ENCODE measurements at places on chromosomes 5 and 9.
A peak's percentile ranks its signal among the peaks of the same experiment; 100 is the strongest.

- peak; percentile 20 for DNase-seq
These were observed 121.0 kb upstream of the RGS7BP start for GRCh38 chr5:64384765-64385164.

GRCh38 chr5:155844542-155844941 lies 482.4 kb upstream of the SGCD start:
- no peak for DNase-seq

DNA sequence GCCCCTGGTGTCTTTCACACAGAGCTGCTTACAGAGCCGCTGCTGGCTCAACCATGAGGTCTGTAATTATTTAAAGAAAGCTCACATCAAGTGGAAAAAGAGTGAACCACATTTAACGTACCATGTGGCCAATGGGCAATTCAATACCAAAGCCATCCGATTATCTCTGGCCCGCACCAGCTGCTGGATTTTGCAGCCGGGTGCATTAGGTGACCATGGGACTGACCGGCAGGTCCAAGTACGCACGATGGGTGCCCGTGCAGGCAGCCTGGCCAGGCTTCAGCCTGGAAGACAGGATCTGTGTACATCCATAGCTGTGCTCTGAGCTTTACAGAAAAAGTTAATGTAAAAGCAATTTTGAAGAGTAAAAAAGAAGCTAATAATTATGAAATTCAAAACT lies 20.5 kb downstream of the PPARGC1B start:
- no peak for DNase-seq

GRCh38 chr9:134984372-134985265 lies 66.9 kb upstream of the FCN1 start:
- DNase-seq = no peak

DNA sequence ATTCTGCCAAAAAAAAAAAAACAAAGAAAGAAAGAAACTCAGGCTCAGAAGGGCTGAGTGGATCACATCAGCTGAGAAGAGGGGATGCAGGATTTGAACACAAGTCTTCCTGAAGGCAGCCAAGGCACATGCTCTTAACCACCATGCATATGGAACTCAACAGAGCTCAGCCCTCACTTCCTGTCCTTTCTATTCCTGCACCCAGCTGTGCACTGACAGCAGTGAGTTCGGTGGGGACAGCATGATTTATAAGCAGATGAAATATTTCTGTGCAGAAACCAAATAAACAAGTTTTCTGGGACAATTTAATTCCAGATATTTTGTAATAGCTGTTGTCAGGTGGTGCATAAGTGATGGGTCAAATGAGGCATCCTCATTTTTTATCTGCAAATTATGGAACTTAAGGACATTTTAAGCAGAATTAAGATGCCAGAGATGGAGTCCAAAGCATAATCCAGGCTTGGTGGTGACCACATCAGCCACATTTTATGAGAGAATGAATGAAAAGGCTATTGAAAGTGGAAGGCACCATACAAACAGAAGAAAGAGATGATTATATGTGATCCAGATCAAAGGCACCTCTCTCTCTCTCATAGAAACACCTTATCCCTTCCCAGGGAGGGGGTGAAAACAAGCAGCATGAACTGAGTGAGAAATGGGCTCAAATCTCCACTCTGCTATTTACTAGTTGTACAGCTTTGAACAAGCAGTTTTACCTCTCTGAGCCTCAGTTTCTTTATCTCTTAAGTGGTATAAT lies 303.6 kb upstream of the MSX2 start:
- DNase-seq = no peak

DNA sequence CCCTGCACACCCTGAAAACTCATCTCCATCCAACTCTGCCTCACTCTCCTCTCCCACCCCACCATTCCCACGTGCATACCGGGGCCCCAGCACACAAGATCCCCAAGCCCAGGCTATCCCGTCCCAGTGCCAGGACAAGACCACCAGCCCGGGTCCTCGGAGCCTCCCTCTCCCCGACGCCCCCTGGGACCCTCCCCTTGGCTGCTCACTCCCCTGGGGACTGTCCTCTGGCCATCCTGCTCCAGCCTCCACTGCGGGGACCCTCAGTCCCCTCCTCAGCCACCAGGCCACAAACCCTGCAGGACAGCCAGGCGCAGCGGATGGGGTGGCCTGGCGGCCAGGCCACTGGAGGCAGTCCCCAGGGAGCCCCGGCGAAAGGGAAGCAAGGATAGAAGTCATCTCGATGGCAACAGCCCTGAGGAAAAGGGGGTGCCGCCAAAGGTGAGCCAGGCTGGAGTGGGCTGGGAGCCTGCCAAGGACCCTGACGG lies 62.8 kb downstream of the C9orf50 start:
- no peak for DNase-seq

DNA sequence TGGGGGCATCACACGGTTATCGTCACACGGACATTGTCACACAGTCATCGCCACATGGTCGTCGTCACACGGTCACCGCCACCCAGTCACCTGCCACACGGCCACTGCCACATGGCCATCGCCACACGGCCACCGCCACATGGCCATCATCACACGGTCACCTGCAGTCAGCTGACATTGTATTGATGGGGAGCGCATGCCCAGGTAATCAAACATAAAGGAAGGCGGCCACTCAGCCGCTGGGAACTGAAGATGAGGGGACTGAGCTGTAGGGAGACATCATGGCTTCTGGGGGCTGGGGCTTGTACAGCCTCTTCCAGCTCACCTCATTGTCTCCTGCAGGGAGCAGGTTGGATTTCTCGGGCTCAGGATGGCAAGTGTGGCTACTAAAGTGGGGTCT lies 49.2 kb downstream of the MRPL36 start:
- DNase-seq = no peak

GRCh38 chr9:706606-707459 lies 134.7 kb upstream of the DMRT1 start:
- peak; percentile 71 for DNase-seq

DNA sequence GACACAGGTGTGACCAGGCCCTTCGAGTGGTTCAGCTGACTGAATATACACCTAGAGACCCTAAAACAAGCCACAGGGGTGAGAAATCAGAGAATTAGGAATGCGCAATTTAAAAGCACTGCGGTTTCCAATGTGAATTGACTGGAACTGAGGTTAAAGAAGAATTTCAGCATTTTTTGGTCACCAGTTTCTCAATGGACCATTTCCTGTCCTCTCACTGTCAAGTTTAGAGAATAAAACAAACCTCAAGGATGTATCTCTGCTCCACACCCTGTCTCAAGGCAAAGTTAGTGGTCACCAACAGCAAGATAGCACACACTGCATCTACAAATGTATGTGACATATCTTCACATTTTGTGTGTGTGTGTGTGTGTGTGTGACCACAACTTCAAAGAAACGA lies 143.8 kb upstream of the MAP3K1 start:
- DNase-seq = peak; percentile 85

GRCh38 chr9:124932333-124932732 lies 8.6 kb downstream of the GOLGA1 start:
- peak; percentile 39 for DNase-seq

DNA sequence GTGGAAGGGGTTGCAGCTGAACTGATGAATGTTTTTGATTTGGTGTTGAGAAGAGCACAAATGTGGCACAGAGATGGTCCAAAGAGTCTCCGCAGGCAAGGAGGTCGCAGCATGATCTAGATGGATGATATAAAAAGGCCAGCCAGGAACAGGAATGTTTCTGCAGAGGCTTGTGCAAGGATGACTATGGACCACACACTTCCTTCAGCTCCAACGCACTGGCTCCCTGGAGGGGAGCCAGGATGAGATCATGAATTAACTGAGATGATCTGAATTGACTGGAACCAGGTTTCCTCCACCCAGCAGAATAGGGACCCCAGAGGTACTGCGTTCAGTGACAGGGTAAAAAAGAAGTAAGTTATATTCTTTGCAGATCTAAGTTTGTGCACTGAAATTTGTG lies 89.0 kb downstream of the ARSB start:
- DNase-seq = no peak

- DNase-seq = no peak
These were observed 295.3 kb downstream of the DRD1 start for GRCh38 chr5:175148636-175149172.

DNA sequence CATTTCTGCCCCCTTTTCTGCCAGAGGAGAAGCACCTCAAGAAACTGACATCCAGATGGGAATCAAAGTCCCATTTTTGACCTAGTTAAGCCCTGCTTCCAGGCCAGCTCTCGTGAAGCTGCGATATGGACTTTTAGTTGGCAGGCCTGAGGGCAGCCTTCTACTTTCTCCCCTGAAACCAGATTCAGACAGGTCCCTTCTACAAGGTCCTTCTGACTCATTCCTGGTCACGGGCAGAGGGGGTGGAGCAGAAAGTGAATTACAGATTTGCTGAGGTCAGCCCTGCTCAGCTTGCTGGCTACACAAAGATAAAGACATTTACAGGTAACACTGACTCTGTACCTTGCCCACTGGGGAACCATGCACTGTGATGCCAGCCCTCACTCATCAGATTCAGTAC lies 52.8 kb upstream of the TUT7 start:
- no peak for DNase-seq

DNA sequence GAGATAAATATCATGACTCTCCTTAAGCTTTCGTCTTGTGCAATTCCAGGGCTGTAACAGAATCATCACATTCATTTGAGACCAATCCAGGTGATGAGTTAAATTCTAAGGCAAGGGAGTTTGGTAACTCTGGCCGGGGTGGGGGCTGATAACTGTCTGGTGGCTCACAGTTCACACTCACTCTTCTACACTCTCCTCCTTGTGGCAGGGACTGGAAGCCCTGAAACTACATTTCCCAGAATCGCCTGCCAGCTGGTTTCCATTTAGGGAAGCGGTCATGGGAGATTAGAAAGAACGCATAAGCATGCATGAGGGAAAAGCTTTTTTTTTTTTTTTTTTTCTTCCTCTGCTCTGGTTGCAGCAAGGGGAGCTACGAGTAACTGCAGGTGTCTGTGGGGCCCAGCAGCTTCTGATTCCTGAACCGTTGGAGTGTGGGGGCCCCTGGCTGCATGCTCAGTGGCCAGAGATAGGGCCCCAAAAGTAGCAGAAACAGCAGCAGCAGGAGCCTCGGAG lies 154.8 kb upstream of the TBC1D2 start:
- DNase-seq = peak; percentile 20

- no peak for DNase-seq
These were observed 203.3 kb downstream of the MEF2C start for GRCh38 chr5:88679638-88680037.

- no peak for DNase-seq
These were observed 498.7 kb downstream of the ISL1 start for GRCh38 chr5:51881901-51882300.

DNA sequence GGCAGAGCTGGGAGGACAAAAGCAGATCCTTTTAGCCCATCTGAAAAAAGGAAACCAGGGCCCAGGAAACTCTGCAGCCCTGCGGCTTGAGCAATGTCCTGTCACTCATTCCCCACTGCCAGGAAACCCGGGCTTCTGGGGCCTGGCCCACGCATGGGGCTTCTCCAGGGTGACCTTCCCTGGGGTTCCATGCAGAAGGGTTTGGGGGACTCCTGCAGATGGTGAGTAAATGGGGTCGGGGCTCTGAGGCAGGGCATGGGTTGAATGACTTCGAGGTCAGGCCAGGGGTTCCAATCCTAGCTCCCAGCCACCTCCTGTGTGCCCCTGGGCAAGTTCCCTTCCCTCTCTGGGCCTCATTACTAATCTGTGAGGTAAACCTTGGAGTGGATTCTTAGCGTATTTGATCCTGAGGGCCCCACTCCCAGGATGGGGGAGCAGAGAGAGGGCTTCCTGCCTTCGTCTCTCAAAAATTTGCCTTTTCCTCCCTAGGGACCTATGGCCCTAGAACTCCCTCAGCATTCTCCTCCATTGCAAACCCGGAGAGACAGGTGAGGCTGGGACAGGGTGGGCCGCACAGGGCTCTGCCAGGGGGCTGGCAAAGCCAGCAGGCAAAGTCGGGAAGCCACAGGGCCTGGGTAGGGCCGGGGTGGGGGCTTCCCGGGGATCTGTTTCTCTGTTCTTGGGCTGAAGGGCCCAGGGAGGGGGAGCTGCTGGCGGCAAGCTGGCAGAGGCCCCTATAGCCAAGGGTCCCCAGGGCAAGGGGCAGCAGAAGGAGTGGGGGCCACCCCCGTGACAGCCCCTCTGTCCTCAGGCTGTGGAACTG lies 25.8 kb downstream of the ADGRD2 start:
- DNase-seq = no peak

DNA sequence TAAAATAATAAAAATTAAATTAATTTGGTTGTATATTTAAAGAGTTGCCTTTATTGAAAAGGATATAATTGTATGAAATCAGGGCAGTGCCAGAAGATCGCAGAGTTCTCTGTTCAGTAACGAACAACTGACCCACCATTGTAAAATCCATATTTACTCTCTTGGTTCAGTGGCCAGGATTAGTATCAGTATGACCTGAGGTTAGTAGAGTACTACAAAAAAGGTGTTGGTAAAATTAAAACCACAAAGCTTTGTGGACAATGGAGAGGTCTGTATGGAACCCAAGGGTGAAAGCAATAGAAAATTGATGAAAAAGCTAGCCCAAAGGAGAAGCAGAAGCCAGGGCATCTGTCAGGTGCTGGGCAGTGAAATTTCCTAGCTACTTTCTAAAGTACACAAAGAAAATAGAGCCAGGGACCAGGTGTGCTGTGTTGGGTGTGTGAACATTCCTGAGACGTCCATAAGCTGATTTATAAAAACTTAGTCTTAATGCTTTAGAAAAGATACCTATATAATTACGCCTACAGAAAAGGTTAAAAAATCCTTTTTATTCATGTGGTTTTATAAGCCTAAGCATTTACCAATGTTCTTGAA lies 159.5 kb downstream of the AOPEP start:
- no peak for DNase-seq

- no peak for DNase-seq
These were observed 73.1 kb downstream of the FEM1C start for GRCh38 chr5:115471345-115472063.

GRCh38 chr5:133082128-133082527 lies 30.3 kb downstream of the HSPA4 start:
- DNase-seq = no peak

GRCh38 chr9:86669422-86669821 lies 277.9 kb downstream of the GAS1 start:
- no peak for DNase-seq

GRCh38 chr9:118575341-118576070 lies 793.7 kb downstream of the BRINP1 start:
- DNase-seq = no peak

GRCh38 chr9:4604678-4605095 lies 57.4 kb upstream of the PLPP6 start:
- DNase-seq = peak; percentile 69

- DNase-seq = no peak
These were observed 78.8 kb downstream of the GNA14 start for GRCh38 chr9:77569335-77569734.

- peak; percentile 75 for DNase-seq
These were observed 24.3 kb upstream of the PRRC1 start for GRCh38 chr5:127492854-127493738.

GRCh38 chr5:156394642-156395305 lies 67.8 kb downstream of the SGCD start:
- DNase-seq = no peak

DNA sequence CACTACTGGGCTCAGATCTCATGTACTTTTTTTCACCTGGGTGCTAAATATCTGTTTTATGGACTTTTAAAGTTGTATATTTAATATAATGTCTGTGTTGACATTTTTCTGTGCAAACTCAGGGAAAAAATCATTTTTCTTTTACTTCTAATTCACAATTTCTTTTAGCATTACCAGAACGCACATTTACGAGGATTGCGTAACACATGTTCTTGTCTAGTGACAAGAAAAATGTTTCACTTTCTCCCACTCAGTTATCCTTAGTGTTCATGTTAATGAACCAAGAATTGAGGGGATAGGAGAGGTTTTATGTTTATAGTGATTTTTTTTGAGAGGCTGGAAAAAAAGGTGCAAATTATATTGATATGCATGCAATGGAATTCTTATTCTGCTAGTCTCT lies 86.3 kb upstream of the PJA2 start:
- DNase-seq = no peak

- DNase-seq = no peak
These were observed 47.2 kb downstream of the F2R start for GRCh38 chr5:76763136-76763535.

Measured in AML-193 (cell line).